NCI-H1048 (cell line): ENCODE measurements at places on chromosomes 3 and 15.

DNA sequence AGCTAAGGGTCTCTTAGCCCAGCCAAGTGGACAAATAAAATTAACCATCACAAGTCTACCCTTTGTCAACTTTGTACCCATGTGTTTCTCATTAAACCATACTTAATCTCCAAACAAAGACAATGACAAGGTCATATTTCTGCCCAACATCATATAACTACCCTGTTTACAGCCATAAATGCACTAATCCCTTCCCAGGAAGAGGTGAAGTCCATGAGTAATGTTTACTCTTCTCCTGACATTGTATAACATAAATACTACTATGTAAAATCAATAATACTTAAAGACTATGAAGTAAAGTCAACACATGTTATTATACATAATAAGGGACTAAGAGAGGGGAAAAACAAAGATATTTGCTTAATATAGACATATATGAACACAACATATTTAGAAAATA is 38.5 kb upstream of the FAN1 start:
- DNase-seq, result no peak

- DNase-seq, result no peak
Observed at GRCh38 chr3:35184775-35185174, 454.6 kb upstream of the ARPP21 start.

- no peak for DNase-seq
Observed at GRCh38 chr3:177679568-177680471, 482.5 kb upstream of the TBL1XR1 start.

DNA sequence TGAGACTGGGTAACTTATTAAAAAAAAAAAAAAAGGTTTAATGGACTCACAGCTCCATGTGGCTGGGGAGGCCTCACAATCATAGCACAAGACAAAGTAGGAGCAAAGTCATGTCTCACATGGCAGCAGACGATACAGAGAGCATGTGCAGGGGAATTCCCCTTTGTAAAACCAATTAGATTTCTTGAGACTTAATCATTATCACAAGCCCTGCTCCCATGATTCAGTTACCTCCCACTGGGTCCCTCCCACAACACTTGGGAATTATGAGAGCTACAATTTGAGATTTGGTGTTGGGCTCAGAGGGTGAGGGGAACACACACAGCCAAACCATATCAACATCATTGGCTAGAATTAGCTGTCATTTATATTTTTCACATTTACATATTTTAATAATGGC is 221.0 kb downstream of the RSRC1 start:
- DNase-seq, result no peak

DNA sequence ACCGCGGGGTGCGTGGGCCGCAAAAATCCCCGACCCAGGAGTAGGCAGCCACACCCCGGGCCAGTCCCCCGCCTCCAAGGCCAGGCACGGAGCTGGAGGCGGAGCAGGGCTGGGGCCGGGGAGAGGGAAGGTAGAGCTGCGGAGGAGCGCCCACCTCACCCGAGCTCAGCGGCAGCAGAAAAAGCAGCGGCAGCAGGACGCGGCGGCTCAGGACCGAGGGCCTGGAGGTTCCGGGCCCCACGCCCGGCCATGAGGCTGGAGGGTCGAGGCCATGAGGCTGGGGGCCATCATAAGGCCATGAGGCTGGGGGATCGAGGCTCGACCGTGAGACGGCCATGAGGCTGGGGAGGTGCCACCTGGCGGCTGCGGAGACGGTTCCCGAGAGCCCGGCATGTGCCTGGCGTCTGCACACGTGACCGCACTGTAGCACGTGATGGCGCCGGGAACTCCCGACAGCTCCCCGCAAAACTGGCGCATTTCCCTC is 32.9 kb upstream of the PRSS50 start:
- no peak for DNase-seq

- no peak for DNase-seq
Observed at GRCh38 chr3:13148126-13148525, 74.9 kb upstream of the IQSEC1 start.

GRCh38 chr3:30508339-30508738 is 98.1 kb upstream of the TGFBR2 start:
- DNase-seq, result no peak

- DNase-seq, result no peak
Observed at GRCh38 chr3:31106912-31107311, 212.5 kb upstream of the GADL1 start.

DNA sequence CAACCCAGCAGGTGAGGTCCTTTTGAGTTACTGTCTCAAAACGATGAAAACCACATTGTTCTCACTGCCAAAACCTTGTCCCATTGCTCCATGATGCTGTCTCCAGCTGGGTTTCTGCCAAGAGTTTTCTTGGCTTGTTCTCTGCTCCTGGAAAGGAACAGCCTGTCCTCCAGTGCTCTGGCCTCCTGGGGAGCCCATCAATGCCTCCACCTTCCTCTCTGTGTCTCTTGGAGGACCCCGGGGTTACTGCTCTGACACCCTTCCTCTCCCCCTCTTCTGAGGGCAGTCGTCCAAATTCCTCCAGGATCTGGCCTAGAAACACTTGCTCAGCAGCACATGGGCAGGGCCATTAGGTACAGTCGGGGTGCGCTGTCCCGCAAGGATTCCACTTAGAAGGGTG is 63.9 kb upstream of the RGMA start:
- no peak for DNase-seq

- no peak for DNase-seq
Observed at GRCh38 chr3:123459862-123460261, 11.0 kb upstream of the ADCY5 start.

GRCh38 chr3:119683421-119683820 is 6.2 kb upstream of the COX17 start:
- DNase-seq, result no peak

- DNase-seq, result no peak
Observed at GRCh38 chr3:179292450-179292849, 30.4 kb upstream of the ZNF639 start.

GRCh38 chr3:72212396-72212795 is 427.4 kb upstream of the PROK2 start:
- DNase-seq, result no peak

DNA sequence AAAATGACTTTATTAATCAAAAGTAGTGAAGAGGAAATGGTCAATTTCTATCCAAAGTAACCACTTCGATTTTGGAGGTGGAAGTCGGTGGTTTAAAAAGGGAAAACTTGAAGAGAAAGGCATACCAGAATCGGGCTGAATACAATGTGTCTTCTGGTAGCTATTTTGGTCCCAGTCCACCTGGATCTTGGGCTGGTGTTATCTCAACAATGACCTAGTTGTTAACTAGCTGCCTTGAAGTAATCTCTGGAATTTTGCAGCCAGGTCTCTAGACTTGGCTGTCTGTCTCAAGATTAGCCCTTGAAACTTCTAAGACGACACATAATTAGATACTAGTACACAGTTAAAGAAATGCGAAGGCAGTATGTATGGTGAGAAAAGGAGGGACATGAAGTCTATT is 409.8 kb downstream of the GRM7 start:
- DNase-seq, result no peak

DNA sequence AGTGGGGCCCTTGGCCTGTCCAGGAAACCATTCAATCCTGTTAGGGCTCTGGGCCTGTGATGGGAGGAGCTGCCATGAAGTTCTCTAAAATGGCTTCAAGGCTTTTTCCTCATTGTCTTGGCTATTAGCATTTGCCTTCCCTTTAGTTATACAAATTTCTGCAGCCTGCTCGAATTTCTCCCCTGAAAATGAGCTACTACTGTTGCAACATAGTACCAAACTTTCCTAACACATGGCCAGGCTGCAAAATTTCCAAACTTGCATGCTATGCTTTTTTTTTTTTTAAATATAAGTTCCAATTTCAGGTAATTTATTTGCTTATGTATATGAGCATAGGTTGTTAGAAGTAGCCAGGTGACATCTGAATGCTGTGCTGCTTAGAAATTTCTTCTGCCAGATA is 560.8 kb upstream of the TBL1XR1 start:
- DNase-seq, result no peak

- no peak for DNase-seq
Observed at GRCh38 chr3:47641739-47642138, 63.1 kb upstream of the CSPG5 start.

- DNase-seq, result no peak
Observed at GRCh38 chr3:171592786-171593185, 132.6 kb upstream of the TNIK start.

DNA sequence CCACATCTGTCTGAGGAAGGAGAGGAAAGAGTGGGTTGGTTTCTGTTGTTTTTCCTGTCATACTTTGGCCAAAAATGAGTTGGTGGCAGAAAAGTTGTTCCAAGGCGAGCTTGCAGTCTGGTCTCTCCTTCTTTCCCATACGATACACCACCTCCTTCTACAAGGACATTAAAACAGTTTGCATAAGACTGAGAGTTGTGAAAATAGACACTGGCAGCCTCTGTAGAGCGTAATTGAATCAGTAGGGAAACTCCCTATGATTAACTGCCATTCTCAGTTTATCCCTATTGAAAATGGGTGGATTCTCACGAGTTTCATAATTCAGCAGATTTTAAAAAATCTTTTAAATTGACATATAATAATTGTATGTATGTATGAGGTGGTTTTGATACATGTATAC is 3.7 kb upstream of the LSG1 start:
- no peak for DNase-seq

- DNase-seq, result no peak
Observed at GRCh38 chr3:182305881-182306665, 487.2 kb upstream of the ATP11B start.

DNA sequence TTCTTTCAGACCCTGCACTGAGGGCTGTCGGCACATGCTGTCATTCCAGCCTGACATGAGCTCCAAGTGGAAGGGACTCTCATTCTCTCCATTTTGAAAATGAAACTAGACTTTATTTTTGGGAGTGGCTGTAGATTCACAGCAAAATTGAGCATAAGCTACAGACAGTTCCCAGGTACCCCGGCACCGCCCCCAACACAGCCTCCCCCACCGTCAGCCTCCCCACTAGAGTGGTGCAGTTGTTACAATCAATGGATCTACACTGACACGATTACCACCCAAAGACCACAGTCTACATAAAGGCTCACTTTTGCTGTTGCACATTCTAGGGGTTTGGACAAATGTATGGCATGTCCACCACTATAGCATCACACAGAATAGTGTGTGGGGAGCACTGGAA is 29.5 kb upstream of the FGD5 start:
- no peak for DNase-seq

DNA sequence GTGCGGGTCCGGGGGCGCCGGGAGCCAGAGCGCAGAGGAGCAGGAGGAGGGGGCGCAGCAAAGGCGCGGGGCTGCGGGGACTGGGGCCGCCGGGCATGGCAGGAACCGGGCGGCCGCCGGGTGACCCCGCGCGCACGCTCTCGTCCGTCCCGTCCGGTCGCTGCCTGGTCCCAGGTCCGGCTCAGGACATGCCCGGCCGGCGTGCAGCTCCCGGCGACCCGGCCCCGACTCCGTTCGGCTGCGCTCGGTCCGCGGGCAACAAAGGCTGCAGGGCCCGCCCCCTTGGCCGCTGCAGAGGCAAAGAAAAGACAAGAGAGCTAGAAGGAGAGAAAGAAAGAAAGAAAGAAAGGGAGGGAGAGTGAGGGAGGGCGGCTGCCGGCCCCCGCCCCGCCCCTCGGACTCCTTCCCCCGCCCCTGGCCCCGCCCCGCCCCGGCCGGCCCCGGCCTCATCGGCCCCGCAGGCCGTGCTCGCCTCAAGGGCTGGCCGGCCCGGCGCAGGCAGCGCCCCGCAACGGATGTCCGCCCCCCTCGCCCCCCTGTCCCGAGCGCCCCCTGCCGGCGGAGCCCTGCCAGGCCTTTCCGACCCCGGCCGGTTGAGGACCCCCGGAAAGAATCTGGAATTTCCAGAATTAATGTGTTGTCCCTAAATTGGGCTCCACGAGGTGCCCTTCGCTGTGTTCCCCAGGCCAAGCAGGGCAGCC is at the start of gene ADAMTS7:
ADAMTS7 (minus strand) TSS at position 341 of the 701 bp plus-strand sequence; CDS start at position 97, 244 bp downstream.
- peak; percentile 29 for DNase-seq

DNA sequence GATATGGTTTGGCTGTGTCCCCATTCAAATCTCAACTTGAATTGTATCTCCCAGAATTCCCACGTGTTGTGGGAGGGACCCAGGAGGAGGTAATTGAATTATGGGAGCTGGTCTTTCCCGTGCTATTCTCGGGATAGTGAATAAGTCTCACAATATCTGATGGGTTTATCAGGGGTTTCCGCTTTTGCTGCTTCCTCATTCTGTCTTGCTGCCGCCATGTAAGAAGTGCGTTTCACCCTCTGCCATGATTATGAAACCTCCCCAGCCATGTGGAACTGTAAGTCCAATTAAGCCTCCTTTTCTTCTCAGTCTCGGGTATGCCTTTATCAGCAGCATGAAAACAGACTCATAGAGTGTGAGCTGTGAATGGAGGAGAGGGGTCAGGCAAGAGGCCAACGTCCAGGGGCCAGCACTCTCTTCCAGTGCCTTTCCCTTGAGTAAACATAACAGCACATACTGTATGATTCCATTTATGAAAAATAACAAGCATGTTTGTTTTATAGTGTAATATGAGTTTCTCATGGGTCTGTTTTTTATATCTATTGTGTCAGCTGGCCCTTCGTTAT is 16.3 kb upstream of the LCTL start:
- no peak for DNase-seq

DNA sequence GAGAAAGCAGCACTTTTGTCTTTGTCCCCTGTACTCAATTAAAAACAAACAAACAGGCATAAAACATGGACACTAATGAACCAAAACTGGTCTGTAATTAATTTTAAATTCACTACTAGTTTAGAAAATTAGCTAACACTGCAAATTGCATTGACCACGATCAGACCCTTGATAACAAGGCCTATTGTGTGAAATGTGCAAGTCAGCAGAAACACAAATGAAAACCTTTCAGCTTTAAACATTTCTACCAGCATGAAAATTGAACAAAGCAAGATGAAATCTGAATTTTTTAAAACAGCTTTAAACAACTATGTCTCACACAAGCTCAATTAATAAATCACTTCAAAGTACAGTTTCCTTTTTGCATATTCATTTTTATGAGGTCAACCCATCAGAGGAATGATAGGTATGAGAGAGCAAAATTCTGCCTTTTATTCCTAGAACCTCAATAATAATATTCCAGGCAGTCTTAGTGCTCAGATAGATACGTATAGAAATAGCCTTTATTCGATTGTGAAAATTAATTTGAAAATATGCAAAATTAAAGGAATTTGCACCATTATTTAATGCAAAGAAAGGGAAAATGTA is 27.0 kb upstream of the CHMP2B start:
- DNase-seq, result no peak

GRCh38 chr3:49013738-49014660 is 4.4 kb downstream of the DALRD3 start:
- no peak for DNase-seq

- no peak for DNase-seq
Observed at GRCh38 chr3:45748068-45748467, 48.3 kb downstream of the SLC6A20 start.

DNA sequence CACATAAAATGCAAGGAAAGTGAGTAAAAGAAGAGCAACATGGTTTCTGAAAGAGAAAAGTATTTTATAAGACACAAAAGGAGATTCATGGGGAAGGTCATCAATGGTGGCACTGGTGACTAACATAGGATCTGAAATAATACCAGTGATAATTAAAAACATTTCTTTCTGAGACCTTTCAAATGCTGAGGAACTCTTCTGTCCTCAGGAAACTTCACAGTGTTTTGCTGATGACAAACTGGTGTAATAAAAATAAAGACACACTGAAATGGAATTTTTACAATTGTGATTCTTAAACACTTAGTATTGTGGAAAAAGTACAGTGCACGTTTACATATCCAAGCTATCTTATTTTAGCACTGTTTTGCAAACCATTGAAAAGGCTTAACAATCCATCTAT is 80.4 kb upstream of the ZBTB20 start:
- no peak for DNase-seq

GRCh38 chr3:138440121-138440521 is 5.7 kb downstream of the ESYT3 start:
- DNase-seq, result no peak
